Fibroblast of lung (primary cell): ENCODE measurements at places on chromosomes 3 and 15. TPM values are rescaled to one million over a fixed set of nuclear protein-coding genes. Genes with fewer than 3 reads are reported as not detected.

The SAMD7 gene
- not detected in 2 replicates for total RNA-seq

The ACOX2 gene
- 17.7 and 20.5 TPM in 2 replicates for total RNA-seq

The LTK gene
- under 0.01 and 0.99 TPM in 2 replicates for total RNA-seq

The FSD2 gene
- total RNA-seq, result not detected in 2 replicates

The MCCC1 gene
- total RNA-seq, result 19.8 and 29.1 TPM in 2 replicates

The SLMAP gene
- total RNA-seq, result 43.1 and 55.5 TPM in 2 replicates

The GOLGA8J gene
- under 0.01 TPM in 1 of 2 replicates, not detected in the other for total RNA-seq

The MORC1 gene
- total RNA-seq, result not detected in 2 replicates

The CHL1 gene
- total RNA-seq, result 0.33 and 2.1 TPM in 2 replicates

The HYAL1 gene
- total RNA-seq, result 1.3 and 1.8 TPM in 2 replicates

The GRK7 gene
- under 0.01 TPM in 1 of 2 replicates, not detected in the other for total RNA-seq

The IQCH gene
- 2.6 and 5.0 TPM in 2 replicates for total RNA-seq

The PCLAF gene
- total RNA-seq, result 4.1 and 53.2 TPM in 2 replicates

The ACKR2 gene
- total RNA-seq, result under 0.01 and 0.26 TPM in 2 replicates

The RPS27L gene
- 400 and 482 TPM in 2 replicates for total RNA-seq

The KIF15 gene
- total RNA-seq, result 2.1 and 3.8 TPM in 2 replicates

The HRG gene
- total RNA-seq, result not detected in 2 replicates

The MCF2L2 gene
- under 0.01 TPM in 2 replicates for total RNA-seq

The NPHP3 gene
- 24.4 and 25.9 TPM in 2 replicates for total RNA-seq

The ATP8B4 gene
- total RNA-seq, result 7.4 and 19.5 TPM in 2 replicates

The ERICH6 gene
- total RNA-seq, result under 0.01 TPM in 1 of 2 replicates, not detected in the other

The ZNF621 gene
- 14.6 and 23.3 TPM in 2 replicates for total RNA-seq

The IL17RC gene
- total RNA-seq, result 17.5 and 21.3 TPM in 2 replicates

The C2CD4A gene
- total RNA-seq, result not detected in 2 replicates

The GP9 gene
- total RNA-seq, result not detected in 2 replicates

The DCBLD2 gene
- 69.9 and 98.1 TPM in 2 replicates for total RNA-seq

The HCN4 gene
- not detected in 2 replicates for total RNA-seq

The FBXL22 gene
- total RNA-seq, result 0.26 and 0.50 TPM in 2 replicates

The ARGFX gene
- total RNA-seq, result not detected in 2 replicates

The SYNM gene
- 4.4 and 8.6 TPM in 2 replicates for total RNA-seq

The KBTBD12 gene
- not detected in 2 replicates for total RNA-seq

The RBPMS2 gene
- under 0.01 TPM in 1 of 2 replicates, not detected in the other for total RNA-seq

The FAM107A gene
- under 0.01 TPM in 2 replicates for total RNA-seq

The RTP3 gene
- total RNA-seq, result not detected in 2 replicates

The MNS1 gene
- total RNA-seq, result 1.8 and 2.1 TPM in 2 replicates

The TMEM207 gene
- total RNA-seq, result not detected in 2 replicates

The KCNMB3 gene
- 0.77 and 1.5 TPM in 2 replicates for total RNA-seq

The MASP1 gene
- total RNA-seq, result 56.2 and 328 TPM in 2 replicates

The TMCO5A gene
- not detected in 2 replicates for total RNA-seq

The CNTN6 gene
- not detected in 2 replicates for total RNA-seq

The PRSS50 gene
- not detected in 2 replicates for total RNA-seq

The PML gene
- total RNA-seq, result 16.4 and 34.0 TPM in 2 replicates

The PLA2G4B gene
- 0.99 and 1.3 TPM in 2 replicates for total RNA-seq

The ITGA11 gene
- total RNA-seq, result 29.6 and 43.7 TPM in 2 replicates

The HCLS1 gene
- 0.51 and 0.66 TPM in 2 replicates for total RNA-seq
